ENCODE measurements at places on chromosomes 12 and 14.

GRCh38 chr12:75814851-75815754 is 216.5 kb downstream of the PHLDA1 start:
- peak; percentile 37 for DNase-seq

GRCh38 chr12:22014041-22014782 is 31.8 kb upstream of the CMAS start:
- no peak for DNase-seq

GRCh38 chr12:29599381-29599780 is 101.9 kb upstream of the OVCH1 start:
- DNase-seq: peak; percentile 15

DNA sequence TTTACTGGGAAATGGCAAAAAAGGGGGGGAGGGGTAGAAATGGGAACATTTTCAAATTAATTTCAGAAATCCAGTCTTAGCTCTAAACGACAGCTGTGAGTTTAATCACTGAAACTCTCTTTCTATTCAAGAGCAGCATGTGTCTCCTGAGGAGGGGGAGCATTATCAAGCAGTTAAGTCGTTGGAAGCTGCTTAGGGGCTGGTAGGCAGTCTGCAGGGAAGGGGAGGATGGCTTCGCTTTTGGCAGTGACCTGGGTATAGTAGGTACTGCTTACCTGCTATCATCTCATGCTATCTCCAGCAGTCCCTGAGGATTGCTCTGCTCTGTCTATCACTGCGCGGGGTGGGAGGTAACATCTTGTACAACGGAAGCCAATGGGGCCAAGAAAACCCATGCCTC is 567.4 kb downstream of the NRXN3 start:
- DNase-seq: no peak

DNA sequence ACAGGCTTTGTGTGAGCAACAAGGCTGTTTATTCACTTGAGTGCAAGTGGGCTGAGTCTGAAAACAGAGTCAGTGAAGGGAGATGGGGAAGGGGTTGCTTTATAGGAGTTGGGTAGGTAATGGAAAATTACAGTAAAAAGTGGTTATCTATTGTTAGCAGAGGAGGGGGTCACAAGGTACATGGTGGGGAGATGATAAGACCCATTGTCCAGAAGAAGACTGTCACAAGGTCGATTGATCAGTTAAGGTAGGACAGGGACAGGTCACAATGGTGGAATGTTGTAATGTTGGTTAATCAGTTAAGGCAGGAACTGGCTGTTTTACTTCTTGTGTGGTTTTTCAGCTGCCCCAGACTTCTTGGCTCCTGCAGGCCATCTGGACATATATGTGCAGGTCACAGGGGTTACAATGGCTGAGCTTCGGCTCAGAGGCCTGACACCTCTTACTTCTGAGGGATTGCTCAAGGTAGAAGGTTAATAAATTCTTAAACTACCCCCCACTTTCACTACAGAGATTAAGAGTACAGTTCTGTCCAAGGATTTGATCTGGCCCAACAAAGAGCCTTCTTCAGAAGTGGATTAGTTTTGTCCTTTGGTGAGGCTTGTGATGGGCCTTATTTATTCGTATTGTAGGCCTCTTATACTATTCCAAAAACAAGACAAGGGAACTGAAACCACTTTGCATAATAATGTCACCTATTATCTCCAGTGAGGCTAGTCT is 13.8 kb upstream of the DHRS4 start:
- no peak for DNase-seq

GRCh38 chr12:65004270-65004669 is 116.8 kb downstream of the WIF1 start:
- DNase-seq: peak; percentile 51

- DNase-seq: no peak
Observed at GRCh38 chr14:102882226-102882906, 40.1 kb upstream of the AMN start.

DNA sequence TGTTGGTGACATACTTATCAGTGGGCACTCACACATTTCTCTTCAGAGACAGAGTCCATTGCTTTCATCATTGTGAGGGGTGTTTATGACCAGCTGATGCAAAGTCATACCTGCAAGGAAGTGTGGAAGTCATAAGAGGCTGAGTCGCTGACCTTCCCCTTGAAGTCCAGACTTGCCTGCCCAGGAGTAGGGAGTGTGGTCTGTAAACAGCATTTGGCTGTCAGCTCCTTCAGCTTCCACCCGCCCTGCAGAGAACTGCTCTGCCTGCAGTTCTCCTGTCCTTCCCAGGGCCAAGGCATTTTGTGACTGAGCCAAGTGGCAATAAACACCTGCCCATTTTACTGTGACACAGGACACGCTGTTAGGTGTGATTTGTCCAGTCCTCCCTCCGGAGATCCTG is 801.3 kb downstream of the BCL11B start:
- DNase-seq: no peak

DNA sequence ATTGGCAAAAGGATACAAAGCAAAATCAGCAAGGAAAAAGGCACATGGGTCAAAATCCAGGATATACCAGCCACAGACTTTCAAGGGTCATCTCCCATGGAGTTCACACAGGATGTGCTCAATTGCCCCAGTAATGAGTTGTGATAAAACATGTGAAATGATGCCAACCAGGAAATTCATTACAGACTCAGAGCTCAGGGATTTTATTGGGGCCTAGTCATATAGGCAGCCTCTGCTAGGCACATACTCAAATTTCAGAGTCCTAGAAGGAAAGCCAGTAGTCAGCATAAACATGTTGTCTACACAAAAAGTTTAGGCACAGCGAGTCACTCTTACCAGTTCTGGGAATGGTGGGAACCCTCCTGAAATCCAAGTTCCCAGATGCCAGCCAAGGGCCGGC is 64.4 kb upstream of the OSBPL8 start:
- DNase-seq: no peak

- peak; percentile 49 for DNase-seq
Observed at GRCh38 chr12:124453419-124454351, 113.7 kb downstream of the NCOR2 start.

DNA sequence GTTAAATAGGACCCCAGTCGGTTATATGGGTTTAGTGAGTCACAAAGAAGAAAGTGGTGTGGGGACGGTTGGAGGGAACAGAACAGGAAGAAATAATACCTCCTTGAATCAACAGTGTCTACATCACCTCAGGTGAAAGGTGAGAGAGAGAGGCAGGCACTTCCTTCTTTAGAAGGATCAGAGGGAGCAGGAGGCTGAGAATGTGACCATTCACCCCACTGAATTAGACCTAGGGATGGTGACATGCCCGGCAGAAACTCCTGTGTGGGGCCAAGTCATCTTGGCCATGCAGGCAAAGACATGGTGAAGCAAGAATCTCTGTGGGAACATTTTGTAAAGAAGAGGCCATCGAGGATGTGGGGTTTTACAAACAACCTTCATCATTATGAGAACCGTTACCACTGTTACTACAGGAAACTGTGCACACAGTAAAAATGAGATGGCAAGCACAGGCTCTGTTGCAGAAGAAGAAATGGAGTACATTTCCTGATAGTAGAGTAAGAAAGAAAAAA is 1196.9 kb downstream of the VRK1 start:
- DNase-seq: no peak

DNA sequence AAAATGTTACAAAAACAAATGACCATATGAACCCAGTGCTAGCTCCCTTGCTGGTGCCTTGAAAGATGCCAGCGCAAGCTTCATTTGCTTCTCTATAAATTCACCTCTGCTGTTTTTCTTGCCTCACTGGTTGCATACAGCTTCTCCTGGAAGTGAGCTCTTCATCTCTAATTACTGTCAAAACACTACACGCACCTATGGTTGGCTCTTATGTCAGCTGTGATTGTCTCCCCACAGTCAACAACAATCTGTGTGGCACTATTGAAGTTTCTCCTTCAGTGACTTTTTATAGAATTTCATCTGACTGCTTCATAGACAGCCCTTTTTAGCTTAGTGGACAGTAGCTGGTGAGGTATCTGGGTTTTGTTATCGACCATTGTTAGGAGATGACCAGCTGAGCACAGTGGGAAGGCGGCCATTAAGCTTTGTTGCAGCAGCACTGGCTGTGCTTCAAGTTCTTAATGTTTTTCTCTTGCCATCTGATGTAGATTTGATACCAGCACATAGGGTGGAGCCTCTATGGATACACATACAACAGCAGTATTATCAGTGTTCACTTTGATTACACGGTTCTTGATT is 131.8 kb downstream of the KITLG start:
- no peak for DNase-seq

DNA sequence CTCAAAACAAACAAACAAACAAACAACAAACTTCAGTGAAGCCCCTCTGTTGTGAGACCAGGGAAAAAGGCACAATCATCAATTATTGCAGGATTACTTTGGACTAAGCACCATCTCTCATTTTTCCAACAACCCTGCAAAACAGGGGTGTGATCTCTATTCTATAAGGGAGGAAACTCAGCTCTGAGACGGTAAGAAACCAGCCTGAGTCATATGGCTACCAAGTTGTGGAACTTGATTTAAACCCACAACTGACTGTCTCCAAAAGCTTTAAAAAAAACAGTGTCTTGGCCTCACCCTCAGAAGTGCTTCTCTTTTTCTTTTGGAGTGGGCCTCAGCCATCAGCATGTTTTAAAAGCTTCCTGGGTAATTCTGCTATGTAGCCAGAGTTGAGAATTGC is 49.8 kb downstream of the RIN3 start:
- no peak for DNase-seq

DNA sequence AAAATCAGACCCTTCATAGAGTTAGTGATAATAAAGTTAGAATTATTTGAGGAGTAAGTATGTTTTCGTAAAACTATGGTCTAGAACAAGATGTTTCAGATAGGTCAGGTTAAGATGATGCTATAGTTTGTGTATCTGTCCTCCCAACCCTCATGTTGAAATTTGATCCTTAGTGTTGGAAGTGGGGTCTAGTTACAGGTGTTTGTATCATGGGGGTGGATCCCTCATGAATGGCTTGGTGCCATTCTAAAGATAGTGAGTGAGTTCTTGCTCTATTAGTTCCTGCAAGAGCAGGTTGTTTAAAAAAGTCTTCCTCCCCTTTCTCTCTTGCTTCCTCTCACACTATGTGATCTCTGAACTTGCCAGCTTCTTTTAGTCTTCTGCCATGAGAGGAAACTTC is 707.3 kb upstream of the FOXG1 start:
- DNase-seq: no peak

GRCh38 chr12:31742891-31743290 is 14.1 kb upstream of the AMN1 start:
- no peak for DNase-seq

DNA sequence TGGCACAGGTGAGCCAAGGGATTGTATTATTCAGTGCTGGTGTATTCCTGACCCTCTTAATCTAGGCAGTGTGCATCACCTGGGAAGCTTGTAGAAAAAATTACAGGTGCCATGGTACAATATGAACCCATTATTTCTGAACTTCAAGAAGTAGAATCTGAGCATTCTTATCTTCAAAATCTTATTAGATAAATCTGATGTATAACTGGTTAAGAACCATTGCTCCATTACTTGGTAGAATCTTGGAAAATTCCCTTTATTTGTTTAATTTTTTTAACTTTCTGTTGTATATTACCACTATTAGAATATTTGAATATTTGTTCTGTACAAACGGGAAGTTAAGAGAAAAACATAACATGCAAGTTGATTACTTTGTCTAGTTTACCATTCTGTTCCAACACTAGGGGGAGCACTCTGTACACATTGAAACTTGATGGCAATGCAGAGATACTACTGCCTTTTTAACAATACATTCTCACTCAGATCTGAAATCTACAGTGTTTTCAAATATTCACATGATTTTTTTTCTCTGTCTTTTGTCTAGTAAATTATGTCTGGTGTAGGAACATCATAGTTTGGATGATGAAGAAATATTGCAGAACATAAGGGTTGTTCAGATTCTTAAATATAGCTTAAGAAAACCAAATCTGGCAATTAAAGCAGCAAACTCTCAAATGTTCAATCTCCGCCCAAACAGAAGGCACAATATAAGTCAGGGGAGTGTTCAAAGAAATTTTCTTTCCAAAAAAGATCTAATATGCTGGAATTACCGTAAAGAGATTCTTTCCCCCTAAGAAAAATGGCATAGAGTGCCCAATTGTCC is 196.6 kb downstream of the PCNX1 start:
- peak; percentile 72 for DNase-seq

Data from MCF 10A (cell line).